ENCODE measurements at places on chromosomes 11 and 22.

DNA sequence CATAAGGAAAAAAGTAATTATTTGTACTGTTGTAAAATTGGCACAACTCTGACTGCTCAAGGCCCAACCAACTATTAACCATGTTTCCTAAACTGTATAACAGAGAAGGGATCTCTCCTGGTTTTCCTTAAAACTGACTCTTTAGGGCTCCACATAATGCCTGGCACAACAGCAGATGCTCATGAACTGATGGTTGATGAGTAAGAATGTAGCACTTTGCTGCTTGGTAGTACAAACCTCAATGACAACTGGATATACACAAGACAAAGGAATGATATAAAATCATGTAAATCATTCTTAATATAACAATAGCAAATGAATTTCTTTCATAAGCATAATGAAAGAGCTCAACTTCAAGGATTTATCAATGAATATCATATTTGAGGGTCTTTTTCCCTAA is 11.7 kb downstream of the MSANTD2 start:
- DNase-seq = no peak

DNA sequence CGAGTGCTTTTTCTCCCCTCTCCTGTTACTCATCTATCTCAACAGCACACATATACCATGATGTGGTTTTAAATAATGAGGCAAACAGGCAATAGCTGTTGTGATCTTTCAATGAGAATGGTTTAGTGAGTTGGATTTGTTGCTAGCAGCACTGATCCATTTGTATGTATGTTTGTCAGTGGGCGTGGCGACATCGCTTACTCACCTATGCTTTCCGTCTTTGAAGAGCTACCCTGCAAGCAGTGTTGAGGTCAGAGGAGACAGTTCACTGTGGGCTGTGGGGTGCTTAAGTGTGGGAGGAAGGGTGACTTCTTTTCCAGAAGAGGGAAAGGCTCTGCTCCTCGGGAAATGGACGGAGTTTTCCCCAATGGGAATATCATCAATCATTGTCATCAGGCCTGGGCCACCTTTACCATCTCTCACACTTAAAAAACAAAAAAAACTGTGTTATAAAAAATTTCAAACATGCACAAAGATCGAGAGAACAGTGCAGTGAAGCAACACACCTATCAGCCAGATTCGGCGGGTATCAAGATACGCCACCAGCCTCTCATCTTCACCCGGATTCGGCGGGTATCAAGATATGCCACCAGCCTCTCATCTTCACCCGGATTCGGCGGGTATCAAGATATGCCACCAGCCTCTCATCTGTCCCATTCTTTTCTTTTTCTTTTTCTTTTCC is 83.8 kb downstream of the TBC1D22A start:
- DNase-seq = peak; percentile 24

- peak; percentile 9 for DNase-seq
Measured at GRCh38 chr11:46006418-46007070, 84.1 kb downstream of the LARGE2 start.

DNA sequence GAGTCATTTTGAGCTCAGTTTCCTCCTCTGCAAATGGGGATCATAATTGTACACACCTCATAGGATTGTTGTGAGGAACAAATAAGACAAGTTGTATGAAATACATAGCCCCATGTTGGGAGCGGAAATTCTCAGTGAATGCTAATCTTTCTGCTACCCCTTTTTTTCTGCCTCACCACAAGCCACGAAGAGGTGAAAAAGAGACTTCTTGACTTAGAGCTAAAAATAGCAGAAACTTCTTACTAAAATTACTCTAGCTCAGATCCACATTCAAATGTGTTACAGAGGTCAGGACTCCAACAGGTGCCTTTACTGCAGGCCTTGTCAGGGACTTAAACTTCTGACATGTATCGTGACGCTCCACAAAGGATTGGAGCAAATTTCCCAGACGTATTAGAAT is 128.5 kb downstream of the MIAT start:
- no peak for DNase-seq

- no peak for DNase-seq
Measured at GRCh38 chr11:85171648-85172257, 455.4 kb downstream of the DLG2 start.

DNA sequence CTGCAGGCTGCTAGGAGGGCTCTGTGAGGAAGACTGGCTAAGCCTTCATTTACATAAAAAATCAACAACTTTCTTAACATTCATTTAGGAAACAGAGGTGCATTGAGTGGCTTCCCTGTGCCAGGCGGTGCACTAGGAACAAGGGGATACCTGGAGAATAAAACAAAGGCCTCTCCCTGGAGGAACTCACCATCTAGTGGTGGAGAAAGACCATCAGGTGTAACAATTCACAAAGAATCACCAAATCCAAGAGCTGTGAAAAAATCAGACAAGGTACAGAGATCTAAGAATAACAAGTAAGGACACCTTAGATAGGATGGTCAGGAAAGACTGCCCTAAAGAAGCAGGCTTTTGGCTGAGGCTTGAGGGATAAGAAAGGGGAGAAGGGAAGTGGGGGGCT is 40.3 kb downstream of the CSNK2A3 start:
- DNase-seq = no peak

GRCh38 chr11:108838792-108839105 is 173.9 kb downstream of the DDX10 start:
- DNase-seq = no peak

DNA sequence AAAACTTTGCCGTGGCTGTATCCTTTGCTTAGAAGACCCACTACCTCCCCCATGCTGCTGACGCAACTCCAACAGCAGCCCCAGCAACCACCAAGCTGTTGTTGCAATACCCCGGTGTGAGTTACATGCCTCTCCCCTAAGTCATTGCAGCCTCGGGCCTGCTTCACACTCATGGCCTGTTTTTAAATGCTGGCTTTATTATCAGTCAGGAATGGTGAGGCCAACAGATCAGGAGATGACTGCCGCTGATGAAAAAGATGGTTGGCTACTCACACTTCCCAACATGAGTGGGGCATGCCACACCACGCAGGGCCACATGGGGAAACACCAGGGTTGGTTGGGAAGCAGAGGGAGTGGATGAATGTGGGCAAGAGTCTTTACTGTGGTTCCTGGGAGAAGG is 171.5 kb upstream of the SYT13 start:
- no peak for DNase-seq

GRCh38 chr11:65745049-65745448 is 24.5 kb upstream of the RNASEH2C start:
- DNase-seq = no peak
